Activated CD4-positive, alpha-beta T cell treated with anti-CD3 and anti-CD28 coated beads, Interleukin-10, Interleukin-2, amounts not matched to agents 100 ng/mL and 50 ng/mL, durations not matched to agents 16 hours and 8 hours (primary cell): ENCODE measurements at places on chromosomes 6 and 20.

GRCh38 chr20:22795871-22796270 is 211.5 kb upstream of the FOXA2 start:
- DNase-seq: no peak

DNA sequence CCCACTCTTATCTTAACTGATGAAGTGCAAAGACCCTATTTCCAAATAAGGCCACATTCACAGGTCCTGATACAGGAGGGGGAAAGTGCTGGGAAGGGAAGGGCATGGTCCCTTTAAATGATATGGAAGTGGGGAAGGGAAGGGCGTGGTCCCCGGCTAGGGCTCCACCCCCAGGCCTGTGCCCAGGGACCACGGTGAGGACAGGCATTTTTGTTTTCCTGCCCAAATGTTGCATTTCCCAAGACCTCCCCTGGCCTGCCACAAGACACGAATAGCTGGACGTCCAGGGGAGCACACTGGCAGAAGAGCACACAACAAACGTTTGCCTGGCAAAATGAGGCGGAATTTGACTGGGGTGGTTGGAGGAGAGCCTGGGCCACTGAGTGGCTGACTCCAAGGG is 16.1 kb upstream of the HFE start:
- no peak for DNase-seq

- DNase-seq: peak; percentile 26
Observed at GRCh38 chr6:27565839-27566779, 93.2 kb upstream of the ZNF184 start.

DNA sequence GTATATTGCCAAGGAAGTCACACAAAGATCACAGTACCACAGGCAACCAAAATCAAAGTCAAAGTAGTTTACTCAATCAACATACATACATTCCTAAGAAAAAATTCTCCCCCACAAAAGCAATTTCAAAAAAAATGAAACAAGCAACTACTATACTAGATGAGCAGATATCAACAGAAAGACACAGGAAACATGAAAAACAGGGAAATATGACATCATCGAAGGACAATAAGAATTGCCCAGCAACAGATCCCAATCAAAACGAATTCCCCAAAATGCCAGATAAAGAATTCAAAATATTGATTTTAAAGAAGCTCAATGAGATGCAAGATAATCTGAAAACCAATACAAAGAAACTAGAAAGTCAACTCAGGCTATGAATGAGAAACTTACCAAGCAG is 219.7 kb upstream of the TAB2 start:
- no peak for DNase-seq

DNA sequence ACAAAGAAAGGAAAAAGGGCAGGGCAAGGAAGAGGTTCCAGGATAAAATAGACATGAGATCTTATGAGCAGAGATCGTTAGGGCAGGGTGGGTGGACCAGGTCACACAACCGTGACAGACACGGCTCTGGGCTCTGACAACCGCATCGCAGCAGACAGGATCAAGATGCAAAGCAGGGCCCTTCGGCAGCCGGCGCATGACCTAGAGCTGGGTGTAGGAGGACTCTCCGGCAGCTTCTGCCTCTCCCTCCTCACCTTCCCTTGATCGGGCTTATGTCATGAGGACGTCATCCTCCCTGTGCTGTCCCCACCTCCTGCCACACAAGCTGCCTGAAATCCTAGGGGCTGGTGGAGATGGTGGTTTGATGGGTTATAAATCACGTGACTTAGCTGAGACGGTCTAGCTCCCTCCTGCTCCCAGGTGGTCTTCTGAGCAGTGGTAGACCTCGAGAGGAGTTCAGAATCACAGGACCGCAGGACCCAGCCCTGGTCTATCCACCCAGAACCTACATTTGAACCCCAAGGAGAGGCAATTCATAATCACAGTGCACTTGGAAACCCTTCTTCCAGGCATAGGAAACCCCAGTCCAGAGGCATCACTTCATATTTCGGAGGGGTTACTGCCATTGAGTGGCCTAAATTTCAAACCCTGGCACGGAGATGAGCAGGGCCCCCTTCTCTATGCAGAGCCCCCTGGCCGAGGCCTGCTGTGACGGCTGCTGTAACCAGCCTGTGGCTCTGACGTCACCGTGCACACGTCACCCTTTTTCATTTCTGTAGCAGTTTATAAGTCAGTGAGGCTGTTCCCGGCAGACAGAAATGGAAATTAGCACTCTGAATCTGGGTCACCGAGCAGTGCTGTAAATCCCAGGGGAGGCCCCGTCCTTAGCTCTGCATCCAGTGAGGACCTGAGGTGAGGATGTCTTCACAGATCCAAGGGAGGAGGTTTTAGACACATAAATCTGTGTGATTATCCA is 8.7 kb upstream of the CCR6 start:
- DNase-seq: peak; percentile 69

GRCh38 chr6:108353853-108354252 is 59.0 kb downstream of the AFG1L start:
- DNase-seq: no peak

DNA sequence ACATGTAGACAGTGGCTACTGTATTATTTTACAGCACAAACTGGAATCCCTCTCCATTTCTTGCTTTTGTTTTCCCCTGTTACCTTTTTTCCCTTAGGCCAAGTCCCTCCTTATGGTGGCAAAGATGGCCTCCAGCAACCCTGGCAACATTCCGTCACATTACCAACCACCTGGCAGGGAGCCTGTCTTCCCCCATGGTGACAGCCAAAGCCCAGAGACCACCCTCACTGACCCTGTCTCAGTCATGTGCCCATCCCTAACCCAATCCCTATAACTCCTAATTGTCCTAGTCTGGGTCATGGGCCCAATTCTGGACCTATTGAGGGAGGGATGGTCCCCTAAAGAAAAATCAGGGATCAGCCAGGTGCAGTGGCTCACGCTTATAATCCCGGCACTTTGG is 27.6 kb downstream of the PARD6B start:
- DNase-seq: no peak
